Activated naive CD8-positive, alpha-beta T cell treated with anti-CD3 and anti-CD28 coated beads, Interleukin-2, amount 10 ng/mL, durations not matched to agents 7 days and 5 days (primary cell): ENCODE measurements at places on chromosomes 7 and 10. TPM values are rescaled to one million over a fixed set of nuclear protein-coding genes. Genes with fewer than 3 reads are reported as not detected.

GRCh38 chr7:142563470-142563869 is 185.8 kb upstream of the PRSS1 start:
- peaks cover 4% of the 10 kb centered on the region for H3K4me1 ChIP-seq
- H3K4me3 ChIP-seq = peak overlapping the region; percentile 40
- no peak for DNase-seq
- H3K36me3 ChIP-seq = no peaks in the 10 kb centered on the region

- H3K36me3 ChIP-seq = peaks cover 5% of the 10 kb centered on the region
- H3K27ac ChIP-seq = no peak overlapping the region
- no peak overlapping the region for H3K4me3 ChIP-seq
- H3K27me3 ChIP-seq = peaks cover 2% of the 10 kb centered on the region
These were observed 88.8 kb upstream of the MDFIC start for GRCh38 chr7:114832906-114833595.

DNA sequence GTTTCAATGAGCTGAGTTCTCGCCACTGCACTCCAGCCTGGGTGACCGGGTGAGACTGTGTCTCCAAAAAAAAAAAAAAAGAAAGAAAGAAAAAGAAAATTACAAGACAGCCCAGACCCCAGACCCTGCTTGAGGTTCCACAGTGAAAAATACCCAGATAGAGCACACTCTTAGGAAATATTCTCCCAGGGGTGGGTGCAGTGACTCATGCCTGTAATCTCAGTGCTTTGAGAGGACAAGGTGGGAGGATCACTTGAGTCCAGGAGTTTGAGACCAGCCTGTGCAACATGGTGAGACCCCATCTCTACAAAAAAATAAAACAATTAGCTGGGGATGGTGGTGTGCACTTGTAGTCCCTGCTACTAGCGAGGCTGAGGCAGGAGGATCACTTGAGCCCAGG is 41.1 kb upstream of the GTF2IRD1 start:
- peaks cover 3% of the 10 kb centered on the region for H3K4me1 ChIP-seq
- no peak overlapping the region for H3K4me3 ChIP-seq
- no peak overlapping the region for H3K27ac ChIP-seq
- no peak for DNase-seq
- peaks cover 5% of the 10 kb centered on the region for H3K27me3 ChIP-seq

DNA sequence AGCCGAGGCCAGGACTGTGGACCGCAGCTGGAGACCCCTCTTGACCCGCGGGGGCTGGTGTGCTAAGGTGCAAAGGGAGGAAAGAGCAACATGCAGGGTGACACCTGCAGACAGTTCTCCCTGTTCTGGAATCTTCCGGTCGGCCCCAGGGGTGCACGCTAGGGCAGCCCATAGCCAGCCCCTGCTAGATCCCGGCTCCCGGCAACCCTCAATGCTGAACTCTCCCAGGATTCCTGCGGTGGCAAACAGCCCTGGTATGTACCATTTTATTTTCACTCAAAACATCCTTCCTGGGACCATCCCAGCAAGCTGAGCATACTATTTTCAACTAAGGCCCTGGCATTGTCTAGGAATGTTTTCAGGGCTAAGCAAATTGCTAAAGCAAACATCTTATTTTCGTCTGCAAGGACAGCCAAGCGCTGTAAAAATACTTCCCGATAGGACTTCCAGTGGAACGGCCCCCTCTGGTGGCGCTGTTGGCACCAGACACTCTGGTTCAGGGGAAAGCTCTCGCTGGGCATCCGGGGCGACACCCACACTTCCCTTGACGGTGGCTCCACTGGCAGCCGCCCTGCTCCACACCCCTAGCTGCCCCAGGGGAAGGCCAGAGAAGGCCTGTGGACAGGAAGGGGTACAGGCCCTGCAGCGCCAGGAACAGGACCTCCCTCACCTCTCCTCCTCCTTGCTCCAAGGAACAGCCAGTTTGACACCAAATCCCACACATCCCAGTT is 99.4 kb downstream of the CTBP2 start:
- no peak overlapping the region for H3K4me3 ChIP-seq
- peak; percentile 53 for DNase-seq
- no peak overlapping the region for H3K27ac ChIP-seq
- peaks cover 13% of the 10 kb centered on the region for H3K4me1 ChIP-seq
- H3K27me3 ChIP-seq = peaks cover 29% of the 10 kb centered on the region
- no peaks in the 10 kb centered on the region for H3K36me3 ChIP-seq

DNA sequence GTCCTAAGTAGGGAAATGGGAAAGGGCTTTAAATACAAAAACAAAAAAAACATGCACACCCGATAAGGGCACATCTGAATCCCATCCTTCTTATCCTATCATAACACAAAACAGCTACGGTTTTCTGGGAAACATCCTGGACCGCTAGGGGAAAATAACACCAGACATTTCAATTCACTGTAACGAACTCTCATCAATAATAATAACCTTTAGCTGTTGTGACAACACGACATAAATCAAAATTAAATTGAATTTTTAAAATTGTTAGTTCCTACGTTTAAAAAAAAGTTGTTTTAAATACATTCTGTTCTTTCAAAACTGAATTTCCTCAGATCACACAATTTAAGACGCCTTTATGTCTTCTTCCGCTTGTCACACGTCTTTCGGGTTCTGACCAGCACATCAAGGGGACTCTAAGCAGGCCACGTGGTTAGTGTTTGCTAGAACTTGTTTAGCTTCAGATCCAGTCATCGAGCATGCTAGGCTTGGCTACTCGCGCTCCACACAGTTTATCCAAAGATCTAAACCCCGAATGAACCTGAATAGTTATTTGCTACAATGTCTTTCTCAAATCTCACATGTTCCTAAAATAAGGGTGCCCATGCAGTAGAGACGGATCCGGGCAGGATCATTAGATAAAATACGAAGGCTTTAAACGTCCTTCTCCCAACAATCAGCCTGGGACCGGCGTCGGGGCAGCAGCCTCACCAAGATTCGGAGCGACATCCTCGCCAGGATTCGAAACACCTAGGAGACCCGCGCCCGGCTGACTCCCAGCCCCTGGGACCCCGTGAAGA is 839 bp downstream of the IKZF5 start:
- peaks cover 31% of the 10 kb centered on the region for H3K4me1 ChIP-seq
- H3K27ac ChIP-seq = peak overlapping the region; percentile 99
- DNase-seq = peak; percentile 38
- no peaks in the 10 kb centered on the region for H3K27me3 ChIP-seq

DNA sequence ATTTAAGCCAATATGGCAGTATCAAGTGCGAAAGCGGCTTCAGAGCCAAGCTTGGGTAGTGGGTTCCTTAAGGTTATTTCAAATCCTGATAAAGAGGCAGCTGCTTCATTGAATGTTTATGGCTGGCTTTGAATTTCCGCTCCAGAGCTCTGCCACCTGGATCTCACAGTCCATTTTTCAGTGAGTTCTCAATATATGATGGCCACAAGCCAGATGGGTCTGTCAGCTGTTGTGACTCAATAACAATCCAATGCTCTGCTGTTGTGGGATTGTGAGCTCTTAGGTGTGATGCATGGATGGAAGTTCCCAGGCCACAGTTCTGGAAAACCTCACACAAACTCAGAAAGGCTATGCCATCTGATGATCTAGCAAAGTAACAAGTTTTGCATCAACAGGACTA is 743.8 kb upstream of the LRRN3 start:
- no peaks in the 10 kb centered on the region for H3K27me3 ChIP-seq
- DNase-seq = no peak
- no peaks in the 10 kb centered on the region for H3K36me3 ChIP-seq
- H3K4me1 ChIP-seq = no peaks in the 10 kb centered on the region
- no peak overlapping the region for H3K4me3 ChIP-seq

DNA sequence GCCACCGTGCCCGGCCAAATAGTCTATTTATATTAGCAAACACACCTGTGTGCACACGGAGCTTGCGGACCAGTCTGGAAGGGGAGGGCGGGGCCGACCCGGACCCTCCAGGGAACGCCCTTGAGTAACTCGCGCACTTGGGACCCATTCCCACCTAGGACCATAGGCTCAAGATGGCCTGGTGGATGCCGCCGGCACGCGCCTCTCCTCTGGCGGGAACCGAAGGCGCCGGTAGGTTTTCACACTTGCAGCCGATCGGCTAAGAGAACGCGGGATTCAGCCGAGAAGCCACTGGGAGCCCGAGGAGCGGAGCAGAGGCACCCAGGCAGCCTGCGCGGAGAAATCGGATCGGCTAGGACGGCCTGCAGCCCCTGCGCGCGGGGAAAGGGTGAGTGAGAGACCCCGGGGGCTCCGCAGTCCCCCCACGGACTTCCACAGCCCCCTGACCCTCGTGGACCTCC is 18.9 kb downstream of the IFT22 start:
- DNase-seq = no peak
- peaks cover 63% of the 10 kb centered on the region for H3K27me3 ChIP-seq
- no peak overlapping the region for H3K4me3 ChIP-seq

- peaks cover 5% of the 10 kb centered on the region for H3K36me3 ChIP-seq
- peaks cover 12% of the 10 kb centered on the region for H3K4me1 ChIP-seq
- no peak for DNase-seq
- no peak overlapping the region for H3K4me3 ChIP-seq
These were observed 2.8 kb downstream of the HOXA10 start for GRCh38 chr7:27171325-27171636.

DNA sequence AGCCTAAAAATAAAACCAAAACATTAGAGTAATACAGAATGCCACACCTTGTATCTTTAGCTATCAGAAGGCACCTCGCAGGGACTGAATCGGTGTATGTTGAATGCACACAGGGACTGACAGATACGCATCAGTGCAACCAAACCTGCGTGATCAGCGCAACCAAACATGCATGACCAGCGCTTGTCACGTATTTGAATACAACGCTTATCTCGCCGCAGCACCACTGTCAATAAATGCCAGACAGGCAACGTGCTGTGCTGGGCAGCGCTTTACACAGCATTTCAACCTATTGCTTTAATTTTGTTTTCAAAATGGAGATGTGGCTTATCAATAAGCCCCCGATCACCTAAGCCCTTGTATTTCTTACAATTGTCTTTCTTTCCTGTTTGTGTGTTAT is 242.4 kb downstream of the SFMBT2 start:
- H3K36me3 ChIP-seq = peaks cover 37% of the 10 kb centered on the region
- DNase-seq = no peak
- H3K27me3 ChIP-seq = no peaks in the 10 kb centered on the region
- no peak overlapping the region for H3K4me3 ChIP-seq
- H3K27ac ChIP-seq = no peak overlapping the region
- H3K4me1 ChIP-seq = no peaks in the 10 kb centered on the region

GRCh38 chr10:69089638-69090599 is 2.0 kb downstream of the SRGN start:
- H3K4me1 ChIP-seq = peaks cover 58% of the 10 kb centered on the region
- H3K27ac ChIP-seq = peak overlapping the region; percentile 93
- no peaks in the 10 kb centered on the region for H3K27me3 ChIP-seq
- H3K4me3 ChIP-seq = peak overlapping the region; percentile 86

DNA sequence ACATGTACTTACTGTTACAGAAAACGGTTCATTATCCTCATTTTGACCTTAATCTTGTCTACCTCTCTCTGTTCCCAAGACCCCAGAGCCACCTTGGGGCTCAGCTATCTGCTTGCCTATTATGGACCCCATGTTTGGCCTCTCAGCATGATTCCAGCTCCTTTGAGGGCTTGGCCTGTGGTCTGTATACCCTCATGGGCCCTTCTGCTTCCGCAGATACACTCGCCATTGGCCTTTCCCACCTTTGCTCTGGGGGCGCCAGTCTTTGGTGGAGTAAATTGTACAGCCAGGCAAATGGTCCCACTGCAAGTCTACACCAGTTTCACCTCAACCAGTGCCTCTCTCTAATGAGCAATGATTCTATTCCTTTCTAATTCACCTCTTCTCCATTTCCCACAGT is 109.2 kb upstream of the ZNF746 start:
- H3K4me3 ChIP-seq = no peak overlapping the region
- peaks cover 12% of the 10 kb centered on the region for H3K4me1 ChIP-seq
- peaks cover 58% of the 10 kb centered on the region for H3K36me3 ChIP-seq
- H3K27ac ChIP-seq = no peak overlapping the region

GRCh38 chr7:47758546-47758945 is 176.6 kb upstream of the TNS3 start:
- H3K36me3 ChIP-seq = no peaks in the 10 kb centered on the region
- no peak for DNase-seq
- H3K4me1 ChIP-seq = no peaks in the 10 kb centered on the region
- no peak overlapping the region for H3K27ac ChIP-seq
- no peak overlapping the region for H3K4me3 ChIP-seq

DNA sequence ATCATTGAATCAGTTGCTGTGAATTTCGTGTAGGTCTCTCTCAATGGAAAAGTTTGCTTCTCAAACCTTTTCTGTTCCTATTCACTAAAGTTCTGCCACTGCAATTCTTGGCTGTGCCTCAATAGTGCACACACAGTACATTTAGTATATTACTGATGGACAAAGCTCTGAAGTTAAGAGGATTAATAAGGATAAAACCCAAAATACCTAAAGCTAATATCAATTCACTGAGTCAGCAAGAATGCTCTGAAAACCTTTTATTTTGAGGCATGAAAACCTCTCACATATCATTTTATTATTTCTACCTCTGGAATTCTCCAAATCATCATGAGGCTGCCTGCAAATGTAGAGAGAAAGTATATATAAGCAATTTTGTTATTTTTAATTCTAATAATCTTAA is 633.4 kb upstream of the LRRTM3 start:
- H3K27ac ChIP-seq = no peak overlapping the region
- H3K27me3 ChIP-seq = no peaks in the 10 kb centered on the region
- no peaks in the 10 kb centered on the region for H3K4me1 ChIP-seq
- DNase-seq = no peak
- no peaks in the 10 kb centered on the region for H3K36me3 ChIP-seq

DNA sequence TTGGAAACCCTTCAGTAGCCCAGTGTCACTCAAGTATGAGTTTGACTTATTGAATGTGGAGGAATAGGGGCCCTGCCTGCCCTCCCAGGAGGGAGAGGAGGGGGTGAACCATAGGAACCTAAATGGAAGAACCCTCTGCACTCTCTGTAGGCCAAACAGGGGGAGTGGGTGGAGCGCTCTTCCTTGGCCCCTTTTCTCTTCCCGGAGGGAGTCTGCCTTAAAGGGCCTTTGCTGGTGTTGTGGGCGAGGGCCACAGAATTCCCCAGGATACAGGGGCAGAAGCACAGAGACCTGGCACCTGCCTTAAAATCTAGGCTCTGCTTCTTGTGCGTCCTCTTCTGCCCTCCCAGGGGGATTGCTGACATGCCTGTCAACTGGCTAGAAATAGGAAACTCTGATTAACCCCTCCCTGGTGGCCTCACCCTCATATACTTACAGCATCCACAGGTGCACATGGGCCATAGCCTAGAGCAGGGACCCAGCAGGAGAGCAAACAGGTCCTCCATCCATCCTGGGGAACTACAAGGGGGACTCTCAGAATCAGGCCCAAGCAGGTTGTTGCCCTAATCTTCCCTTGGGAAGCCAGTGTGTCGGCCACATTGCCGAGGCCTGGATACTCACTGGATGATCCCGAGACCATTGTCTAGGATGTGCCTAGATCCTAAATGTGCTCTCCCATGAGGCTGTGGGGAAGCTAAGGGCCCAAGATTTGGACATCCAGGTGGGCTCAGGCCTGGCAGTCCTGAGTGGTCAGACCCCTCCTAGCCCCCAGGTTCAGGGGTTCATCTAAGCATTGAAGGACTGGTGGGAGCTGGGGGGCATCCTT is 3.4 kb downstream of the TRIM8 start:
- peaks cover 8% of the 10 kb centered on the region for H3K36me3 ChIP-seq
- H3K4me3 ChIP-seq = peak overlapping the region; percentile 87
- H3K27me3 ChIP-seq = no peaks in the 10 kb centered on the region
- H3K4me1 ChIP-seq = peaks cover 54% of the 10 kb centered on the region
- no peak for DNase-seq

The ASIC3 gene
- total RNA-seq = 6.0 TPM

The SLC39A12 gene
- not detected for total RNA-seq

The RPS24 gene
- total RNA-seq = 1,523 TPM

The SCRN1 gene
- 11.5 TPM for total RNA-seq

The USP6NL gene
- total RNA-seq = 4.4 TPM

The BPGM gene
- total RNA-seq = 13.2 TPM

The NRP1 gene
- total RNA-seq = 1.7 TPM

The CHAT gene
- total RNA-seq = not detected

The ZCCHC24 gene
- 2.4 TPM for total RNA-seq
